ENCODE measurements at places on chromosomes 5 and 9. TPM values are rescaled to one million over a fixed set of nuclear protein-coding genes. Genes with fewer than 3 reads are reported as not detected.

Gene C9orf153
- not detected for total RNA-seq

Gene TMEM232
- 0.31 TPM for total RNA-seq

Gene DND1
- total RNA-seq, result 0.27 TPM

Gene CRHBP
- total RNA-seq, result 40.0 TPM

Gene ZNF367
- 8.0 TPM for total RNA-seq

Gene FGF18
- not detected for total RNA-seq

Measured in right lobe of liver (tissue), 6 donors.